ENCODE measurements at places on chromosomes 6 and 20.
A peak's percentile ranks its signal among the peaks of the same experiment; 100 is the strongest.

- DNase-seq = peak; percentile 69
Measured at GRCh38 chr6:36353411-36353915, 16.8 kb upstream of the BNIP5 start.

DNA sequence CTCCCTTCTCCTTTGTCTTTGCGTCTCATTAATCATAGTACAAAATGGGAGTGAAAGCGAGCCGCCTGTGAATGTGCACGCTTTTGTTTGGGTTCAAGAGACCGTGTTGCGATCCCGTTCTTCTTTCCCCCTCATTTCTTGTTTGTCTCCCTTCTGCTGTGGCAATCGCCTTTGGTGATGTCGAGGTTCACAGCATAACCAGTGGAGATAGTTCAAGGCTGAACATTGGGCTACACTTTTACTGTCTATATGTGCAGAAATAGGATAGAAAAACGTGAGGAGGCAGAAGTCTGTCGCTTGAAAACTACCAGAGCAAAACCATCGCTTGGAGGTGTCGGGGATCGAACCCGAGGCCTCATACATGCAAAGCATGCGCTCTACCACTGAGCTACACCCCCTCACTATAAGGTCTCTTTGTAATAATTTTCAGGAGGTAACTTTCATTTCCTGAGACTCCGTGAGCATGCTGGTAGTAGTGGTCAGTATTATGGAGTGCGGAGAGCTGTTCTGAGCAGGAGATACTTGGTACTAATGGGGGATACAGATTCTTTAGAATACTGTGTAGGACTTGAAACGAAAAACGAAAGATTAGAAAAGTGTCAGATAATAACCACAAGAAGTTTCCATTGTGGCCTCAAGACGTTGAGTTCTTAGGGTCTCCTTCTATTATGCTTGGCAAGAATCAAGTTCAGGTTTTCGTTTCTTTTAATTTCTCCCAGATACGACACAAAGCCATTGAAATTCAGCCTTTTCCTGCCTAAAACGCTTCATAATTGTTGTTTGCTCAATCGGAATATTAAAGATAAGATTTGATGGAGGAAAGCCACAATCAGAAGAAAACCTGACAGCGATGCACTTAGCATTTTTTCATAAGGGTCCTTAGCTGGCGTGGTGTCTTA is 106.6 kb downstream of the TRIM27 start:
- no peak for DNase-seq

- no peak for DNase-seq
Measured at GRCh38 chr6:30800871-30801270, 56.5 kb upstream of the IER3 start.

- DNase-seq = no peak
Measured at GRCh38 chr6:139475241-139475640, 100.8 kb upstream of the CITED2 start.

- no peak for DNase-seq
Measured at GRCh38 chr6:18245079-18245478, 19.3 kb downstream of the DEK start.

DNA sequence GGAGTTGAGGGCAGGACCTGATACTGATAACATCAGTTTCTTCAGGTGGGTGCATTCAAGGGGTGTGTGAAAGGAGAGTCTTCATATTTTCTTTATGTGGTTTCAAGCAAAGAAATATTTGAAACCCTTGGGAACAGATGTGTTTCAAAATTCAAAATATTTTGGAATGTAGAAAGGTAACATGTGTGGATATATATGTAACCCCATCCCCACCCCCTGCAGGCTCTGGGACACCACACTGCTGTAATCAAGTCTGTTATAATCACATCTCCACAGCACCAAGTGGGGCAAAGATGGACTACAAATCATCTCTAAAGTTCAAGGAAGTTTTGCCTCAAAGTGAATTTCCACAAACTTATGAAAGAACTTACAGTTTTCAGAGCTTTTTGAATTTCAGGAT is 41.1 kb downstream of the CLIC5 start:
- no peak for DNase-seq

DNA sequence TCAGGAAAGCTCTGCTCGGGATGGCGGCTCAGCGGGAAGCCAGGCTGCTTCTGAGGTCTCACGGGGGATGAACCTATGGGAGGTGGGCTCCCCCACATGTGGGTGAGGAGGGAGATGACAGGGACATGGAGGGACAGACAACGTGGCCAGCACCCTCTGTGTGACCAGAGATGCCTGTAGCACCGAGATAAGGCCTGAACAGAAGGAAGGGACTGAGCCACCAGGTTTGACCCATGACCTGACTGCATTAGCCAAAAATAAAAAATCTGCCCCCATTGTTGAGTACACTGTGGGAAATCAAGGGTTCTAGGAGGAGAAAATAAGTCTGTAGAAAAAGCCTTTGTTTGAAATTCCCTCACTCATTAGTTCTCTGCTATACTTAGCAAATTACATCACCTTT is 105.7 kb downstream of the RNASET2 start:
- DNase-seq = no peak

GRCh38 chr6:112640891-112641290 is 293.8 kb downstream of the RFPL4B start:
- no peak for DNase-seq

GRCh38 chr6:130365166-130366106 is at the start of gene TMEM200A:
TMEM200A (plus strand) TSS chr6:130366017; CDS start chr6:130440423, 74,406 bp downstream.
- no peak for DNase-seq

DNA sequence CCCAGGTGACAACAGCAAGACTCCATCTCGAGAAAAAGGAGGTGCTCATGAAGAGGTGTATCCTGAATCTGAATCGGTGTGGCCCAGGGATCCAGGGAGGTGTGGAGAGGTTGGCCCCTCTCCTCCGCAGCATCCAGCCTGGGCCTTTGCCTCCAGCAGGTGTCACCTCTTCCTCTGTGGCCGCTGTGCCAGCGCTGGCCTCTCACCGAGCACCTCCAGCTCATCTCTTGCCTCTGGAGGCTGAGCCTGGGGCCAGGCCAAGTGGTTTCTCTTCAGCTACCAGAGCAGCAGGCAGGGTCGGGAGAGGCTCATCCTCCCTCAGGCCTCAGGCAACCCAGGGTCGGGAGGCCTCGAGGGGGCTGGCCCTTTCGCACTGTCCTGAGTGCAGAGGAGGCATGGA is 1.2 kb upstream of the COL20A1 start:
- no peak for DNase-seq

- DNase-seq = no peak
Measured at GRCh38 chr6:111672761-111673450, 67.2 kb upstream of the TRAF3IP2 start.

DNA sequence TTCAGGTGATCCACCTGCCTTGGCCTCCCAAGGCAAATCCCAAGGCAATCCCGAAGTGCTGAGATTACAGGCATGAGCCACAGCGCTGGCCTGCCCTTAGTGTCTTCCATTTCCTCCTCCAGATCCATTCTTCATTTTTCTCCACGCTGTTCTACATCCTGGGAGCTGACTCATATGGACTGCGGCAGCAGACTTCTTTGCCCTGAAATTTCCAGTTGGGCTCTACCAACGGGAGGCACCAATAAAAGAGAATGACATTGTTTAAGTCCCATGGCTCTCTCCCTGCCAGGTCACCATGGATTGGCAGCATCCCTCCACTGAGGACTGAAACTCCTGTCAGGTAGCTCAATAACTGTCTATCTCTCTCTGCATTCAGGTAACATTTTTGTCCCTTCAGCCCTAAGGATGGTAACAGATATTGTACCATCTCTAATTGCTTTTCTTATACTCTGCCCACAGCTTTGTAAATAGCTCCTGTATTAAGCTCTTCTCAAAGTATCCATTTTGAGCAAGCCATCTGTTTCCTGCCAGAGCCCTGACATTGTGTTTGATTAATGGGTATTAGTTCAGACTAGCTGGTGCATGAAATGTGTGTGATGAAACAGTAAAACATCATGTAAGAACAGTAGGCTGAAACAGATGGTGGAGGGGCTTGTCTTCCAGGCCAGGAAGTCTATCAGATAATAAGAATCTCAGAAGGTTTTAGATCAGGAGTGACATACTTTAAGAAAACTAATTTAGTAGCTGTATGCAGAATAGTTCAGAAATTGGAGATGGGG is 3.6 kb downstream of the TBCC start:
- DNase-seq = no peak

DNA sequence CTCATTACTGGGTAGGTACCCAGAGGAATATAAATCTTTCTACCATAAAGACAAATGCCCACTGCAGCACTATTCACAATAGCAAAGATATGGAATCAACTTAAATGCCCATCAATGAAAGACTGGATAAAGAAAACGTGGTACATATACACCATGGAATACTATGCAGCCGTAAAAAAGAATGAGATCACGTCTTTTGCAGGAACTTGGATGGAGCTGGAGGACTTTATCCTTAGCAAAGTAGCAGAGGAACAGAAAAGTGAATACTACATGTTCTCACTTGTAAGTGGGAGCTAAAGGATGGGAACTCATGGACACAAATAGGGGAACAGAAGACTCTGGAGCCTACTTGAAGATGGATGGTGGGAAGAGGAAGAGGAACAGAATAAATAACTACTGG is 119.7 kb downstream of the EPHA7 start:
- no peak for DNase-seq

DNA sequence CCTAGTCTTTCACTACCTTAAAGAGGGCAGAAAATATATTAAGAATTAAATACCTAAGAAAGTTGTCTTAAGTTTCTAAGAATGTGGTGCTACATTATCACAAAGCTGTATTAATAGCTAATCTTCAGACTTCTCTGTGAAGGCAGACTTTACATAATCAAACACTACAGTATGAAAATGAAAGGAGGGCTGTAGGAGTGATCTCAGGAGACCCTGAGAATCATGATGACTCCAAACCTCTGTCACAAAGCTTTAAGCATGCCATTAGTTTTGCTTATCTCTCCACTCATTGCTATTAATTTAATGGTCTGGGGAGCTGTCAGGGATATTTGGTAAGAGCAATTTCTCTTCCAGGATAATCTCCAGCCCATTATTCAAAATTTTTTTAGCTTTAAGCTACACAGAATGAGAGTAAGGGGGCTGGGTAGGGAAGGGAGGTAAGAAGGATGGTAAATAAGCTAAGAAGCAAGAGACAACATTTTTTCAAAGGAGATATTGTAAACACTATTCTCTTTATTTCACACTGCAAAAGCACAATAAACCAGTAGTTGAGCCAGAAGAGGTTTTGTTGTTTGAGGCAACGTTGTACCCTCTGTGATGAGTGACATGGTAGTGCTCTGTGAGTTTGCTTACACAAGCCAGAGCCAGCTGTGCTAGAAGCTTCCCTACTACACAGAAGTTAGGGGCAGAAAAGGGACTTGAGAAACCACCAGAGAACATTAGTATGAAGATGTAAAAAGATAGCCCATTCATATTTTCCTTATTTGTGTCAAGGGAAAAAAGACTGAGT is 258.8 kb downstream of the GMDS start:
- no peak for DNase-seq

GRCh38 chr6:135600931-135601330 is 103.4 kb upstream of the AHI1 start:
- no peak for DNase-seq

DNA sequence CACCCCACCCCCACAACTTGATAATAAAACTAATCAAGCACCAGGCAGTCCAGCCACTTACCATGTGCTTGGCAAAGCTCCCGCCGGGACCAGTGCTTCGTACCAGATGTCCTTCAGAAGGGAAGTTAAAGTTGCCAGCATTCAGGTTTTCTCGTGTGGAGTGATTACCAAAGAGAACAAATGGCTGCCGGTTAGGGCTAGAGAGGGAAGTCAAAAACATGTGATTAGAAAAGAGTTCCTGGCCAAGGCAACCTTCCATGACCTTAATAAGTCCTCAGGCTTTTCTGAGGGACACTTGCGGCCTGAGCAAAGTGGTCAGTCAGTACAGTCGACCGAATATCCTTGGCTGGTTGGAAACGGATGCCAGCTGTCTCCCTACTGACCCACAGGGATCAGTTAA is 67.0 kb downstream of the DNAAF9 start:
- DNase-seq = peak; percentile 85

GRCh38 chr6:170087941-170088581 is 202.8 kb downstream of the DLL1 start:
- DNase-seq = peak; percentile 62

GRCh38 chr20:38034108-38034649 is 633 bp downstream of the RPRD1B start:
- DNase-seq = no peak

DNA sequence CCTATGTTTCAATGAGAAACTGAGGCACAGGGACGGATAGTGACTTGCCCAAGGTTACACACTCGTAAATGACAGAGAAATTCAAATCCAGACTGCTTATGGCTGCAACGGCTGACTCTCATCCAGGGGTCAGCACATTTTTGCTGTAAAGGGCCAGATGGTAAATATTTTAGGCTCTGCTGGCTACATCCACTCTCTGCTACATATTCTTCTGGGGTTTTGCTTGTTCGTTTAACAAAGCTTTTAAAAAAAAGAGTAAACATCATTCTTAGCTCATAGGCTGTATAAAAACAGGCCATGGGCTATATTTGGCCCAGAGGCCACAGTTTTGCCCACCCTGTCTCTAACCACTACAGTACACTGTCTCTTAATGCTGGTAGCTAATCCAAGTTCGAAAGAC is 103.4 kb downstream of the PREX1 start:
- DNase-seq = no peak

DNA sequence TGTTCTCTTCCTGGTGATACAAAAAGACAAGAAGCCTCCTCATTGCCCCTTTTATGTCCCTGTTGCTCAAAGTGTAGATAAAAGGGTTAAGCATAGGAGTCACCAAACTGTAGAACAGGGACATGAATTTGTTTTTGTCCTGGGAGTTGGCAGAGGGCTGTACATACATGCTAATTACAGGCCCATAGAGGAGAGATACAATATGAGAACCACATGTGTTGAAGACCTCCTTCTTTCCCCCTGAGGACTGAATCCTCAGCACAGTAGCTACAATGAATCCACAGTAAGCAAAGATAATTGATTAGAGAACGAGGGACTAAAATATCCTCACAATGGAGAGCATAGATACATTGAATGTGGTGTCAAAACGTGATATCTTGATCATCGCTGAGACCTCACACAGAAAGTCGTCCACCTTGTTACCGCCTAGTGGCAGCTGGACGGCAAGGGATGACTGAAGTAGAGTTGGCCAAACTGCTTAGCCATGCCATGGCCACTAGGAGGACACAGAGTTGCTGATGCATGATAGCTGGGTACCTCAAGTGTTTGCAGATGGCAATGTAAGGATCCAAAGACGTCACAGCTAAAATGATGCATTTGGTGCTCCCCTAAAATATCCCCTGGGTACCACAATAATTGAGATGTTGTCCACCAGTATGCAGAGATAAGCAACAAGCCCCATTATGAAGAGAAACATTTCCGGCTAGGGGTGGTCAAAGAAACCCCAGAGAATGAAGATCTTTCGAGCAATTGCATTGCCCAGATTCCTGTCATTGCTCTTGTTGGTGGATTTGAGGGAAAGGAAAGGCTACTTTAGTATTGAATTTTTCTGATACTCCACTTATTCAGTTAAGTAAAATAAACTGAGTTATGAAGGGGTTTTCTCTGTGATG is 15.0 kb downstream of the OR2B3 start:
- DNase-seq = peak; percentile 30

Data from inflammatory macrophage (primary cell).